ENCODE measurements at places on chromosomes 6 and 20.

GRCh38 chr6:2794171-2794730 is 29.1 kb downstream of the WRNIP1 start:
- no peak for DNase-seq

DNA sequence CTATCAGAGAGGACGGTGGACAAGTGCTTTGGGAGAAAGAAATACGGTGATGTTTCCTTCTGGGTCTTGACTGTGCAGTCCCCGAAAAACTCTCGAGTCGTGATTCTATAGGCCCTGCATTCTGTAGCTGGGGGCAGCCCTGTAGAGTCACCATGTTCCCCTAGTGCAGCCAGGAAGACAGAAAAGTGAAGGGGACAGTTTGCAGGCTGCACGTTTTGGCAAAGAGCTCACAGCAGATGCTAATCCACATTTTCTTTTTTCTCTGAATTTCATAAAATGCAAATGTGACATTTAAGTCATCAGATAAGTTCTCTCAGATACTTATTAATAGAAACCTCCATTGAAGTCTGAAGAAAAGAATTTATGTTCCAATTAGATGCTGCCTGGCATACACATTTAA is 19.5 kb downstream of the SPATS1 start:
- DNase-seq: no peak

- no peak for DNase-seq
Observed at GRCh38 chr6:149013586-149014344, 266.9 kb downstream of the UST start.

- no peak for DNase-seq
Observed at GRCh38 chr20:5722927-5723326, 27.3 kb upstream of the SHLD1 start.

GRCh38 chr20:750801-751200 is 17.5 kb downstream of the SLC52A3 start:
- DNase-seq: no peak

DNA sequence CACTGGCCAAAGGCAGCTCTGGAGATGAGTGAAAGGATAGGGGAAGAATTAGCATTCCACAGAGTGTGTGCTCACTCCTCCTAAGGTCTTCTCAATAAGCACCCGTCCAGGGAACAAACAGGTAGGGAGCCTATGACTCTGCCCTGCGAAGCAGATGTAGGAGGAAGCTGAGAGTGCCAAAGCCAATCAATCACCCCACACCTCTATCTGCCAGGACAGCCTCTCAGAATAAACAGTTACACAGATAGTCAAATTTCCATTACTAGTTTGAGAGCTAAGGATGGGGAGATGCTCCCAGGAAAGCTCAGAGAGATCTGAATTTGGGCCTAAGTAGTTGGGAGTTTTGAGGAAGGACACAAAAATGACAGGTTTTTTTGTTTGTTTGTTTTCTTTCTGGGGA is 40.5 kb upstream of the SLA2 start:
- no peak for DNase-seq

GRCh38 chr6:153595903-153596302 is 443.1 kb upstream of the OPRM1 start:
- no peak for DNase-seq

- no peak for DNase-seq
Observed at GRCh38 chr20:18973529-18974173, 160.1 kb downstream of the SCP2D1 start.

- no peak for DNase-seq
Observed at GRCh38 chr20:11331096-11331495, 586.6 kb upstream of the BTBD3 start.

DNA sequence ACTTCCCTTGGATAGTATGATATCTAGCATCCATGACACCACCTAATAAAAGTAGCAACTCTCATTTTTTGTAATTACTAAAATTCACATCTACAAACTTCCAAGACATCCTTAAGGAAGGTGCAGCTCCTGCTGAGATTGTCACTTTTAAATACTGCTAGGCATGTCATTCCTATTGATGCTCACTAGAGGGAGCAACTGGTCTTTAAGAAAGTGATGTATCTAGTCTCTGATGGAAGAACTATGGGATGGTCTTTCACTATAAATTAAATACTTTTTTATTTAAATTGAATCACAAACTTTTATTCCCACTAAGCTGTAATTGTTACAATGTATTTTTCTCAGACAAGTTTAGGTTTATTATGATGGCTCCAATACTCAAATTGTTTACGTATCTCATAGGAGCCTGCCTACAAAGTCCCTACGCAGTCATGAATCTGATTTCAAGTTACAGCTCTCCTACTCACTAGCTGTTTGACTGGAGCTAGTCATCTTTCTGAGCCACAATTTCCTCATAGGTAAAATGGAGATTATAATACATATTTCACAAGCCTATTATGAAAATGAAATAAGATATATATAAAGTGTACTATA is 8.1 kb upstream of the TSPYL1 start:
- DNase-seq: no peak

DNA sequence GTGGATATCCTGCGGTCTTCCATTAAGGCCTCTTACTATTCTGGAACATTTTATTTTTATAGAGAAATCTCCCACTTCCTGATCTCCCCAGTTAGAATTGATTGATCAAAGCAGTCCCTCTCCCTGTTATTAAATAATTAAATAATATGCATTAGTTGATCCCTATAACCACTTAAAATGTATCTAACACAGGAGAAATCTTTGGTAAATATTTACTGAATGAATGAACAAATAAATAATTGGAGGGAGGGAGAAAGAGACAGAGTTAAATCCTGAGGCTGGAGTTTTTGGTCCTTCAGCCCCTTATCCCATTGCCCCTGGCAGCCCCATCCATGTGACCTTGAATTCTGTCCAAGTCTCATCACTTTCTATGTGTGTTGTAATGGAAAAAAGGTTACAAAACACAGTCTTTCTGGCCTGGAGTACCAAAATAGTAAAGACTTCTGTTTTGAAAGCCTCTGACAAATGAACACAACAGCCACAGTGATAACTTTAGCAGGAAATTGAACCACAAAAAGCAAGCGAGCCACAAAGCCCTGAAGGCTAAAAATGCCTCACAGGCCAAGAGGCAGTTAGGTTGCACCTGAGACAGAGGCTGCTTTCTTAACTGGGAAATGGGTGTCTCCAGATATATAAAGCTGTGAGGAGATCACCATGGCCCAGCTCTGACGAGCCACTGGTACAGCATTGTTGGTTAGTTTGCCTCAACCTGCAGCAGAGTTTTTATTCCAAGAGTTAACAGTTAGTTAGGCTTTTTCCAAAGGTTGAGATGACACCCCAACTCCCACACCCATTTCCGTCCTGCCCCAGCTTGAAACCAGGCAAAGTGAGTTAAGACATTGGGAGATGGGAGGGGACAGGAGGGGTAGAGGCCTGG is 11.3 kb downstream of the NT5E start:
- DNase-seq: no peak

GRCh38 chr20:6855796-6856195 is 88.3 kb downstream of the BMP2 start:
- no peak for DNase-seq

- no peak for DNase-seq
Observed at GRCh38 chr6:70336996-70337742, 34.3 kb upstream of the COL9A1 start.

GRCh38 chr20:4567170-4567569 is 154.5 kb upstream of the PRND start:
- no peak for DNase-seq

GRCh38 chr6:7615611-7616383 is 25.8 kb downstream of the SNRNP48 start:
- no peak for DNase-seq

- DNase-seq: no peak
Observed at GRCh38 chr20:707451-708110, 32.0 kb upstream of the SCRT2 start.

DNA sequence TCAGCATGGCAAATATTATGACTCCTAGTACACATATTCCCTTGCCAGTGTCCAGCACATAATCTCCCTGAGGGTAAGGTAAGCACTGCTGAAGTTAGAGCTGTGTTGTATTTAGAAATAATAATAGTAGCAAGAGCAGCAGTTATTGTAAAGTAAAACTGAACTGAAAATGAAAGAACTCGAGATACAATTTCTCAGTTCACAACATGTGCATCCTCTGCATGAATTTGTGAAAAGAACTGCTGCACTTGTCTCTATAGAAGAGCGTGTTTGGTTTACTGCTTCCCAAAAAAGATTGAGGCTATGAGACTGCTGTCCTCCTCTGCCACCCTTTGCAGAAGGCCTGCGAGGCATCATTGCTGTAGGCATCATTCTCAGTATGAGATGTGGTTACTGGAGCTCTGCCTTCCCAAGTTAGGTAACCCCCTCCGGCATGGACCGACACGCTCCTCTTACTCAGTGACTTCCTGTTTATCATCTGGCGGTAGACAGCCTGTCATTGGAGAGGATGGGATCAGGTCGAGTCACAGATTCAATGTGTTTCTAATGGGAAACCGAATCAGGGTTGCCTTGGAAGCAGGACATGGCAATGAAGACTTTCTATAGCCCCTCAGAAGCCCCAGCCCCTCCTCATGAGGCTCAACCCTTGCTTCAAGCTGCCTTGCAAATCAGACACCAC is 48.1 kb downstream of the SLC24A3 start:
- DNase-seq: no peak

GRCh38 chr6:3231247-3232016 is 4.0 kb upstream of the TUBB2B start:
- DNase-seq: no peak

- DNase-seq: no peak
Observed at GRCh38 chr20:46696791-46697279, 7.6 kb upstream of the TP53RK start.

DNA sequence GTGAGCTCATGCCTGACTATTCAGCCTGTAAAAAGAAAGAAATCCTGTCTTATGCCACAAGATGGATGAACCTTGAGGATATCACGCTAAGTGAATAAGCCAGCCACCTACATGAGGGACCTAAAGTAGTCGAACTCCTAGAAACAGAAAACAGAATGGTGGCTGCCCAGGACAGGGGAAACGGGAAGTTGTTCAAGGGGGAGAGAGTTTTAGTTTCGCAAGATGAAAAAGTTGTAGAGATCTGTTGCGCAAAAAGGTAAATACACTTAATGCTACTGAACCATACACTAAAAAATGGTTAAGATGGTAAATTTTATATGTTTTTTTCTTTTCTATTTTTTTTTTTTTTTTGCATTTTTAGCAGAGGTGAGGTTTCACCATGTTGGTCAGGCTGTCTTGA is 74.1 kb upstream of the RALY start:
- no peak for DNase-seq

DNA sequence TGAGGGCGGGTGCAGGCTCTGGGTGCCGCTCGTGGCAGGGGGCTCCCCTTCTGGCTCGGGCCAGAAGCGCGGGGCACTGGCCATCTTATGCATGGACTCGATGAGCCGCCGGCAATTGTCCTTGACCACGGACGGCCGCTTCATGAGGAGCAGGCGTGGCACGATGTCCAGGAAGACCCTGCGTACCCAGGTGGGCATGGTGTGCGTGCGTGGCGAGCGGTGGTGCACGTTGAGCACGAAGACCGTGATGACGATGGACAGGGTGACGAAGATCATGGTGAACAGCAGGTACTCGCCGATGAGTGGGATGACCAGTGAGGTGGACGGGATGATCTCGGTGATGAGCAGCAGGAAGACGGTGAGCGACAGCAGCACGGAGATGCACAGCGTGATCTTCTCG is 11.0 kb downstream of the CHRNA4 start:
- no peak for DNase-seq
